ENCODE measurements at places on chromosomes 4 and X.

- DNase-seq, result no peak
These were observed 14.0 kb downstream of the PF4 start for GRCh38 chr4:73967866-73968265.

DNA sequence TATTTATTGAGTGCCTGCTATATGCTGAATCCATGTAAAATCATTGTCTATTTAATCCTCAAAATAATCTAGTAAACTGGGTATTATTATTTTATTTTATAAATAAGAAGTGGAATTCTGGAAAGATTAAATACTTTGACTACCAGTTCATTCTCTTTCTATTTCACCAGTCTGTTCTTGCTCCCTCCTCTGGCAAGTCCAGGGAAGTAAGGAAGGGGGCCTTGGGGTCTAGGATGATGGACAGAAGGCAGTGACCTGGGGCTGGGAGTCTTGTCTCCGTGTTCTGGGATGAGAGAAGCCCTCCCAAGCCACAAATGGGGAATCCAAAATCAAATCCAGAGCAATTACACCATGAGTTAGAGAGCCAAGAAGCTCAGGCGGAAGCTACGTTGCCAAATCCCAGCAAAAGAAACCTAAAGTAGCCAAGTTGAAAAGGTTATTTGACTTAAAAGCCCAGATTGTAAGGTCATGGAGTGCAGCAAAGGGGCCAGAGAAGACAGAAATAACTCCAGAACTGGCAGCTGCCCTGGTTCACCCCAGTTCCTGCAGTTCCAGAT lies 28.3 kb upstream of the PARM1 start:
- DNase-seq, result no peak

DNA sequence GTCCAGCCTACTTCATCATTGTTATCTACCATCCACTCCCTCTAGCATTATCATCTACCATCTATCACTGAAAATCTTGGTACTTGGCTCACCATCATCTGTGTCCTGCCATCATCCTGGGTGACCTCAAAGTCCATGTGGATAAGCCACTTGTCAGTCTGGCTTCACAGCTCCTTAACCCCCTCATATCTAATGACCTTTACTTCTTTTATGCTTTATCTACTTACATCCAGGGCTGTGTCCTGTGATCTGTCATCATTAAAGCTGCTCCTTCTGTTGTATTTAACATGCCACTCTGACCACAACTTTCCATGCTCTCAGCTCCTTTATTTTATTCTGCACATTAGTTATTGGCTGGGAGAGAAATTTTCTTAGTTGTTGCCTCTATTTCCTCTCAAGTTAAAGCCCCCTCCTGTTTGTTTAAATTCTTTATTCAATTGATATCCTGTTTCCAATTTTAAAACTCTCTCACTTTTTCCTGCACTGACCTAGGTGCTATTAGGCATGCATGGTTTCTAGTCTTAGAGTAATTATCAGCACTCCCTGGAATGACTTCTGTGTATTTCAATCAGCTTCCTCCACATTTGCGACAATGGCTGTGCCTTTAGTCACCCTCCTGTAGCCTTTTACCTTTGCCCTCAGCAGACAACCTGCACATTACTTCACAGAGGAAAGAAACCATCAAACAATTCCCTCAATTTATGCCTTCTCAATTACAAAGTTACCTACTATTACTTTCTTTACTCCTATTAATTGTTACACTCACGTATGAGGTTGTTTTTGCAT lies 8.1 kb upstream of the FABP2 start:
- DNase-seq, result no peak

GRCh38 chrX:112368371-112368770 lies 285.8 kb upstream of the TRPC5 start:
- no peak for DNase-seq

- DNase-seq, result no peak
These were observed 30.5 kb downstream of the PLAC8 start for GRCh38 chr4:83083925-83084475.

DNA sequence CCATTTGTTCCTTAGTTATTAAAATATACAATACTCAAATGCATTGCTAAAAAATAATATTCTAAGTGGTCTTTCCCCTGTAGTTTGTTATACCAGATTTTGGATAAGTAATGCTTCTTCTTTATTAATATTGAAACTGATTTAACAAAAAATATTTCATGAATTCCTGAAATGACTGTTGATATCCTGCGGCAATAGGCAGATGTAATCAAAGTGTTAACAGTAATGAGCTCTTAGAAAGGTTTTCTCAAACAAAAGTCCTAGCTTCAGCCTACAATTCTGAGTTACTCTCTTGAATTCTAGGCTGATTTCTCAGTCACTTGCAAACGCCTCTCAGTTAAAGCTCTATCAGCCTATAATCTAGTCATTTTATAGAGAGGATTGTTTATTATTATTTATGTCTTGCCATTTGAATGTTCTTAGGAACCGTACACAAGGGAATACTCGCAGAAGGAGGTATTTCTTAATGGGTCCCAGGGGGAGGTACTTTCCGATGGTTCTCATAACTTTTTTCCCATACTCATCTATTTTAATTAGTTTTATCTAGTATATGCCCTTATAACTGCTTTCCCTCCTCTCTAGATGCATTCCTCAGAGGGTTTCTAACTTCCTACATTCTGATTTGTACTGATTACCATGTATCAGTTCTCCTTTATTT lies 96.8 kb downstream of the FNIP2 start:
- DNase-seq, result no peak

DNA sequence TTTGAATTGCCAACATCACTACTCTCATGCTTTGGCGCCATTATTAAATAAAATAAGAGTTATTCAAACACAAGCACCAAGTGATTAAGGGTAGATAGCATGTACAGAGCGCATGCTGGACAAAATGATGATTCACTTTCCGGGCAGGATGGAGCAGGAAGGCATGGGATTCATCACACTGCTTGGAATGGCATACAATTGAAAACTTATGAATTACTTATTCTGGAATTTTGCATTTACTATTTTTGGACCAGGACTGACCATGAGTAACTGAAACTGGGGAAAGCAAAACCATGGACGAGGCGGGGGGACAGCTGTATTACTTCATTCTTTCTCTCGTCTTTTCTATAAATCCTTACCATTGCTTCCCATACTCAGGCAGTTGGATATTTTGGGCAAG lies 28.5 kb upstream of the FGF5 start:
- DNase-seq, result no peak

DNA sequence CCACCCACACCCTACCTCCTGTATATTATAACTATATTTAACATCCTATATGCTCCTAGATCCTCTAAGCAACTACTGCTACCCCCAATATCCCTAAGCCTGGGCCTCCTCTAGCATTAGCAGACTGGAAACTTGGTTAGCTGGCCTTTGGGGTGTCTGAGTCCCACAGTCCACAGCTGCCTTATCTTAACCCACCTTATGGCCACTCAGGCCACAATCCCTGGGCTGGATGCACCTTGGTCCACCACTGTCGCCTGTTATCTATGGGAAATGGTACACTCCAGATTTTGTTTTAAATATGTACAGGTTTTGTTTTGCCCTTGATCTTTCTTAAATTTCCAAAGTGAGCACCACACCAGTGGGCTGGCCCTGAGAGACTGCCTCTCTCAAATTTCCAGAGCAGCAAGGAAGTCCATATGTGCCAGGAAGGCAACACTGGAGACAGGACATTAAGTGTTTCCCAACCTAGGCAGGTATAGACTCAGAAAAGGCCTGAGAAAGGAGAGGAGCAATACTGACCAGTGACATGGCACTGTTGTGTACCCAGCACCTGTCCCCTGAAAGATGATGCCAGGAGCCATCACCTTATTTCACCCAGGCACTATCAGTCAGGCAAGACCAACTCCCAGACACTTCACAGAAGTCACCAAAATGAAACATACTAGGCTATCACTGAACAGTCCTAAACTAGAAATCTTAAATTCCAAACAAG lies 921 bp downstream of the PFKFB1 start:
- no peak for DNase-seq

DNA sequence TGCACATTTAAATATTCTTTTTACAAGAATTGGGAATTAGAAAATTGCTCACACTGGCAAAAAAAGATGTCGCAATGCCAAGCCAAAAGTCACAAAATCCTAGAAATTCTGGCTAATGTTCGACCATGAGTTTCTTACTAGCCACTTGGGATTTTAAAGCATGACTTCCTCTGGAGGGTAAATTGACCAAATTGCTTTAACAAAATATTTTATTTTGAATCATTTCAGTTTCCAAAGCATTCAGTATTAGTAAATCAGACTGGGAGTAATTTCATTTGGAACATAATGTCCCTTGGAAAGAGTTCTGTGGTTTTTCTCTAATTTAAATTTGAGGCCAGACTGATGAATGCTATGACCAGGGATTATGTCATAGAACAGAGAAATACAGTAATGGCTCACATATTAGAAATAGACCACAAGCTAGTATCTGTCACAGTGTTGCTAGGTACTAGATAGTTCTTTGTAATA lies 7.6 kb upstream of the CXCL5 start:
- DNase-seq, result no peak

DNA sequence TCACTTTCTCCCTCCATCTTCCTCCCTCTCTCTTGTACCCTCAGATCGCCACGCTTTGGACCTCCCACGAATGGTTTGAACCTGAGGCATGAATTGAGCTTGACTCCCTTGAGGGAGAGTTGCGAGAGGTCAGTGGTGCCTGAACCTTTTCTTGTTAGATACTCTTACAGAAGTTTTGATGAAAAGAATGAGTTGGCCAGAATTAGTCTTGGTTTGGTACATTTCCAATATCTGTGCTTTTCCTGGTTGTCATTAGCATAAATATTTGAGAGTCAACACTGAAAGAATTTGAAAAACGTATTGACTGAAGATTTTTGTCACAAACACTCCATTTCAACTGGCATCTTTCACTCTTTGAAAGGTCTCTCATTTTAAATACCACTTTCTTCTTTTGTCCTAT lies 510.6 kb upstream of the DIPK2B start:
- no peak for DNase-seq

GRCh38 chrX:81202456-81202819 lies 536 bp downstream of the SH3BGRL start:
- no peak for DNase-seq

- no peak for DNase-seq
These were observed 10.4 kb downstream of the RAB9A start for GRCh38 chrX:13699183-13699826.

- peak; percentile 7 for DNase-seq
These were observed 6.7 kb downstream of the CCNQ start for GRCh38 chrX:153592091-153592833.

GRCh38 chr4:26713563-26714151 lies 129.8 kb downstream of the TBC1D19 start:
- DNase-seq, result no peak

DNA sequence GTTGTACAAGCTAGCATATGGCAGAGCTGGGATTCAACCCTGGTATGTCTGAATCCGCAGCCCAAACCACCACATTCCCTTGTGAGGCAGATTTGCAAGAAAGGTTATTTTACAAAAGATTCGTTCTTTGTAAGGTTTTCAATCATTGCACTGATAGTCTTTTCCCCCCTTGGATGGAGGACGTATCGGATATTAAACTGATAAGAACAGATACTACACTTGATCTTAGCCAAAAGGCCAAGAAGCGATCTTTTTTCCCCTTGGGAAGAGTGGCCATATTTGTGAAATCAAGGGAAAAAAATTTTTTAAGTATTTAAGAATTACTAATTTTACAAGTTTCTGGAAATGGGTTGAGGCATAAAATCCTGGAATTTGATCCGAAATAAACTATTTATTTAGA lies 34.4 kb upstream of the MSMO1 start:
- no peak for DNase-seq

- DNase-seq, result no peak
These were observed 138.9 kb downstream of the LARP7 start for GRCh38 chr4:112775801-112776200.

DNA sequence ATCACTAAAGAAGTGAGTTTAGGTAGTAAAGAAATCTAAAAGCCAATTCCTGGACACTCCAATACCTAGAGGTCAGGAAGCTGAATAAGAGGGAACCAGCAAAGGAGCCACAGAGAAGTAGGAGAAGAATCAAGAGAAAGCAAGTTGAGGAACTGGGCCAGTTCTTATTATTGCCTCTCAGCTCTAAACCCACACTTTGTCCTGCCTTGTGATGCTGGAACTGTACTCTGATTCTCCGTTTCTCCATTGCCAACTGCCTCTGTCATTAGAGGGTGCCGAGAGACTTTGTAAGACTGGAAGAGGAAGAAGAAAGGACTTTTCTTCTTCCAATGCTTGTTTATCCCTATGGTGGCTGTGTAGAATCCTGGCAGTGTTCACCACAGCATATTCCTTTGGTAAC lies 38.6 kb downstream of the NSUN7 start:
- no peak for DNase-seq

DNA sequence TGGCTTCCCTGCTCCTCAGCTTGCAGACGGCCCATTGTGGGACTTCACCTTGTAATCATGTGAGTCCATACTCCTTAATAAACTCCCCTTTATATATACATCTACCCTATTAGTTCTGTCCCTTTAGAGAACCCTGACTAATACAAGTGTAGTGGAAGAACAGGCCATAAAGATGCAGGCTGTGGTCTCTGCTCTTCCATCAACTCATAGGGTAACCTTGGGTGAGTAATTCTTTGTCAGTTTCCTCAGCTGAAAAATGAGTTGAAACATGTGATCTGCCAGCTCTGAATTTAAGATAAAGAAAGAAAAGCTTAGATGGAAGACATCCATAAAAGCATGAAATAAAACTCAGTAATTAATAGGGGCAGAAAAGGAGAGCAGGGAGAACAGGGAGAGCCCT lies 103.6 kb downstream of the ENOX2 start:
- no peak for DNase-seq

GRCh38 chr4:188417181-188417580 lies 277.9 kb downstream of the TRIML1 start:
- peak; percentile 53 for DNase-seq

DNA sequence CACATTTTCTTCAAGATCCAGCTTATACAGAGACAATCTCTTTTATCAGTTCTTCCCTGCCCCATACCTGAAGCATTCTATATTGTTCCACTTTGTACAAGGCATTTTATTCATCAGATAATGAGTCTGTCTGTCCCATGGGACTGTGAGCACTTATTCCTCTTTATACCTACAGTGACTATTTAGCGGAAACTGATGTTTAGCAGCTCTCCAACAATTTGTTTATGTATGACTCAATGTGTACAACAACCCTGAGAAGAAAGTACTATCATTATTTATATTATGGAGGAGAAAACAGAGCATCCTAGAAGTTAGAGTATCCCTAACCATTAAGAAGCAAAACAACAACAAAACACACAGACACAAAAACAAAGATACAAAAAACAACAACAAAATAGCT lies 306.5 kb downstream of the PRDM5 start:
- no peak for DNase-seq

DNA sequence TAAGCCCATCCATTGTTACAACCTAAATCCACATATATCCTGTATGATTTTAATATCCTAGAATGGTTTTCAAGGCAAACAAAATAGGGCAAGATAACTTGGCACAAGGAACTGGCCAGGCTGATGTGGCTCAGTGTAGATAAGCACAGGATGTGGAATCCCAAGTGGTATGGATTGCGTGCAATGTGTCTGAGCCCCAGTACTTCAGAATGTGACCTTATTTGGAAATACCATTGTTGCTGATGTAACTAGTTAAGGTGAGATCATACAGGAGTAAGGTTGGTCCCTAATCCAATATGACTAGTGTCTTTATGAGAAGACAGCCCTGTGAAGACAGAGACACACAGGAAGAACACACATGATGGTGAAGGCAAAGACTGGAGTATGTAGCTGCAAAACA lies 72.4 kb downstream of the IL21 start:
- DNase-seq, result no peak
